ENCODE measurements at places on chromosomes 16 and 17.

DNA sequence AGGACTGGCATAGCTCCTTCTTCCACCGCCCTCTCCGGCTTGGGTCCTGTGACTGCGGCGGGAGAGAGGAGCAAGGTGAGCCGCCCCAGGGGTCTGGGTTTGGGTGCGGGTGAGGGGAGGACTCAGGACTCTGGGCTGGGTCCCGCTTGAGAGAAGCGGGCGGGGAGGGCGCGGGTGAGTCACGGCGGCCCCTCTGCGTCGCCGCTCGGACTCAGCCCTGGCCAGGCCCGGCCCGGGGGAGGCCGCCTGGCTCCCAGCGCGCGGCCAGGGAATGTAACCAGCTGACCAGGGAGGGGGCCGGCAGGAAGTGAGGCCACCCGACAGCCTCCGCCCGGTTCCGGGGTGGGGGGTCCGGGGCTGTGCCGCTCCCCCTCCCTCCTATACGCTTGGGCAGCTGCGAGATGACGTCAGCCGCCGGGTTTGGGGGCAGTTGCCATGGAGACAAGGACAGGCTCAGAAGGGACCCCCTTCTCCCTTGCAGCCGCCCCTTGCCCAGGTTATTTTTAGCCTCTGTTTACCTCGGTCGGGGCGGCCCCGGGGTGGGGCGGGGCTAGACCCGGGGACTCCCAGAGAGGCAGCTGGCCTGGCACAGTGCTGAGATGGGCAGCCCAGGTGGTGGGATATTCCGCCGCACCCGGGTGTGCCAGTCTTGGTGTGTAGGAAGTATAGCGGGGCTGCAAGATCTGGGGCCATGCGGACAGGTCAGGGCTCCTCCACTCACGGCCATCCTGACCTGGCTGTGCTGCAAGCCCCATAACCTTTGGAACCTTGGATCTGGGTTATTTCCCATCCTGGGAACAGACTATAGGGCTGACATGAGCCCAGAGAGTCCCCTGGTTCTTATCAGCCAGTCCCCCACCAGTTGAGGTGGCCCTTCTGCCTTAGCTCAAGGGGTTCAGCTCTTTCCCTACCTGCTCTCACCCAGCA lies 1.6 kb downstream of the RIPOR1 start:
- no peak for DNase-seq

DNA sequence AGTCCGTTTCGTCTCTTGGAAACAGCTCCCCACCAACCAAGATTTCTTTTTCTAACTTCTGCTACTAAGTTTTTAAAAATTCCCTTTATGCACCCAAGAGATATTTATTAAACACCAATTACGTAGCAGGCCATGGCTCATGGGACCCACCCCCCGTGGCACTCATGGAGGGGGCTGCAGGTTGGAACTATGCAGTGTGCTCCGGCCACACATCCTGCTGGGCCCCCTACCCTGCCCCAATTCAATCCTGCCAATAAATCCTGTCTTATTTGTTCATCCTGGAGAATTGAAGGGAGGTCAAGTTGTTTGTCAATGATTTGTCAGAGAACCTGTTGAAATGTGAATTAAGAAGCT lies 48.2 kb downstream of the IL21R start:
- DNase-seq = no peak

GRCh38 chr17:27417596-27418365 lies 38.5 kb upstream of the KSR1 start:
- DNase-seq = no peak

GRCh38 chr17:4584917-4585637 lies 748 bp downstream of the SMTNL2 start:
- no peak for DNase-seq

GRCh38 chr16:50195756-50196155 lies 42.6 kb downstream of the TENT4B start:
- DNase-seq = no peak

GRCh38 chr17:77318491-77319210 lies 177.9 kb downstream of the SEC14L1 start:
- no peak for DNase-seq

GRCh38 chr17:63930951-63931575 lies 1.1 kb downstream of the CD79B start:
- DNase-seq = no peak

- no peak for DNase-seq
Observed at GRCh38 chr17:47276868-47277267, 23.2 kb downstream of the ITGB3 start.

GRCh38 chr16:79991969-79992368 lies 391.4 kb upstream of the MAF start:
- DNase-seq = no peak
